ENCODE measurements at places on chromosomes 6 and 20.
A peak's percentile ranks its signal among the peaks of the same experiment; 100 is the strongest.

DNA sequence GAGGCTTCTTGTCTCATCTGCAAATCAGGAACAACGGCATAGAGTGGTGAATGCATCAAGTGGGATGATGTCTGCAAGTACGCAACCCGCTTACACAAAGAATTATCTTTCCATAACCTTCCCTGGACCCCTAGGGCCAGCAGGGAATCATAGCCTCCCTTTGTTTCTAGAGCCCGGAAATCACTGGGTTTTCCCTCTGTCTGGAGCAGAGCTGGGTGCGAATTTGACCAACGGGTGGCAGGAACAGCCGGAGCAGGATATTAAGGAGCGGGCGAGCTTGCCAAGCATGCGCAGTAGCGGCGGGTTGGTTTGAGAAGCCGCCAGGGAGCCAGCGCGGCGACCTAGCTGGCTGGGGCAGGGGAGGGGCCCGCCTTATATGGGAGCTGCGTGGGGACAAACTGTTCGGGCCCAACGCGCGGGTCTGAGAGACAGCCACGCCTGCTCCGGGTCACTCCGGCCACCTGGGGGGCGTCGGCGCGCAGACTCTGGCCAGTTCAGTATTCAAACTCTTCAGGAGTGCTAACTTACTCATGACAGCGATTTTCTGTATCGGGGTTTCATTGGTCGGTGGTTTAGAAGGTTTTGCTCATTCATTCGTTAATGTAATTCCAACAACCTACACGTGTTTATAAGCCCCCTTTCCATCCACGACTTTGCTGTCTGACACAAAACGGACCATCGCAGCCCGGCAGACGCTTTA is 1.6 kb upstream of the KIF16B start:
- H3K27ac ChIP-seq: peak overlapping the region; percentile 73
- peak overlapping the region; percentile 77 for H3K4me3 ChIP-seq

DNA sequence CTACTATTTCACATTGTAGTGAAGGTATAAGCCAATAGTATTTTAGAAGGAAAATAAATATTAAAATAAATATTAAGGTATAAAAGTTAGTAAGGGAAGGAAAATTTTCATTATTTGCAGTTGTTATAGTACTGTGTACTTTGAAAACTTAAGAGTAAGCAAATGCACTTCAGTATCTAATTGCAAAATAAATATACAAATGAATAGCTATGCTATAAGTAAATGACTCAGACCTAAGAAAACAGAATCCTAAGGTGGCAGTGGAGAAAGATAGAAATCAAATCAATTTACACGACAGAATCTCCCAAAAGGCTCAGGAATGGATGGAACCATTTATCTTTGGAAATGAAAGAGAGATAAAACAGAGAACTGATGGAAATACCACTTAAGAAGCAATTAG is 24.7 kb upstream of the UBR2 start:
- no peak overlapping the region for H3K27ac ChIP-seq
- no peak for ATAC-seq
- no peaks in the 10 kb centered on the region for H3K4me1 ChIP-seq
- no peaks in the 10 kb centered on the region for H3K36me3 ChIP-seq
- H3K4me3 ChIP-seq: no peak overlapping the region
- H3K27me3 ChIP-seq: no peaks in the 10 kb centered on the region

DNA sequence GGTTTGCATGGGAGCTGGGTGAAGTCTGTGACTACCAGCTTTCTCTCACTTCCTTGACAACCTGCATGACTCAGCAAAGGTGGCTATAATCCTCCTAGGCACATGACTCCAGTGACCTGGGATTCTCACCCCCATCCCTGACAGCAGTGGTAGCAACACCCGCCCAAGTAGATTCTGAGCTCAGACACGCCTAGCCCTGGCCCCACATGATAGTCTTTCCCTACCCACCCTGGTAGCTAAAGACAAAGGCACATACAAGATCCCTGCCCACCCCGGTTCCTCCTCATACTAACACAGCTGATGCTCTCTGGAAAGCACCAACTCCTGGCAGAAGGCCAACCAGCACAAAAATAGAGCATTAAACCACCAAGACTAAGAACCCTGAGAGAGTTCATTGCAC is 25.9 kb upstream of the CRISP1 start:
- H3K4me3 ChIP-seq: no peak overlapping the region
- H3K27me3 ChIP-seq: no peaks in the 10 kb centered on the region
- no peaks in the 10 kb centered on the region for H3K4me1 ChIP-seq
- no peak overlapping the region for H3K27ac ChIP-seq
- no peak for ATAC-seq

GRCh38 chr20:4113615-4114603 is 98.6 kb upstream of the RNF24 start:
- no peak overlapping the region for H3K27ac ChIP-seq
- H3K4me1 ChIP-seq: peaks cover 12% of the 10 kb centered on the region
- no peak overlapping the region for H3K4me3 ChIP-seq
- ATAC-seq: no peak
- peaks cover 71% of the 10 kb centered on the region for H3K27me3 ChIP-seq

DNA sequence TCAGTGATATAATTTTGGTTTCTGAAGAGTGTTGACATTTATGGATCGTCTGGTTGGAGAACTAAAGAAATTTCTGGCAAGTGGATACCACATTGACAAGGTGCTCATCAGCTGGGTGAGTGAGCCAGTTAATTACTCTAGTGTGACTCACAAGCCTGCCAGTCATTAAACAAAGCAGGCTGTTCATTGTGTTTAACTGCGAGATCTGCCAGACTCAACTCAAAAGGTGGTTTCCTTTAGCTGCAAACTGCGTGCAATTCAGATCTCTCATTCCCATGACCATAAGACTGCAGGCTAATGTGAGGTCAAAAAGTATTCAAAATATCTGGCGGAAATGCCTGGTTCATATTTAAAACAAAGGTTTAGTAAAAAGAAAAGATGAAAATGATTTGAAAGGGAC is 32.5 kb upstream of the IYD start:
- peaks cover 4% of the 10 kb centered on the region for H3K27me3 ChIP-seq
- no peak overlapping the region for H3K4me3 ChIP-seq
- H3K36me3 ChIP-seq: no peaks in the 10 kb centered on the region
- no peak overlapping the region for H3K27ac ChIP-seq
- H3K4me1 ChIP-seq: no peaks in the 10 kb centered on the region
